Stimulated activated CD4-positive, alpha-beta T cell treated with anti-CD3 and anti-CD28 coated beads, Interleukin-4, amount 100 ng/mL, for 48 hours (primary cell): ENCODE measurements at places on chromosomes 2 and 18.

DNA sequence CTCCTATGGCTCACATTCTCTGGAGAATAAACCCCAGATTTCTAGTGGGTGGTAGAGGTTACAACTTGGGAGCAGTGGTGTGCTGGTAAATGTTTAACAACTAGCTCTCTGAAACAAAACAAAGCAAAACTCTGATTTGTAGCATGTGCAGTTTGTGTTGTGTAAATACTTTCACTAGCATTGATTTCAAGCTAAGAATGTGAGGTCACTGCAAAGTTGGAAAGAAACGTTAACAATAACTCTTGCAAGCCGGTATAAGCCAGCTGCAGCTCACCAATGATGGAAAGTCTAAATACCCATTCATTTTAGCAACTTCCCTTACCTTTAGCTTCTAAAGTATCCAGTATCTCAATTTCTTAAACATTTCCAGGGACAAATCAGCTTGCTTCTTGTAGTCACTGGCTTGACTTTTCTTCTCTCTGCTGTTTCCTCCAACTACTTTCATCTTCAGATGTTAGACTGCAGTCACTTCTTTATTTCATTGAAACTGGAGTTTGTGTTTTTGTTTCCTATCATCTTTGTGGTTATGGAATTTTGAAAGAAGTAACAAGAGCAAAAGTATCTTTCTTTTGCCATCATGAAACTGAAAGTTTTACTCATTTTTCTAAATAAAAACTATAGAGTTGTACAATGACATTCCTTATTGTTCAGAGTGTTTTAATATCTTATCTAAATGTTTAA, 140.2 kb downstream of the PLCL1 start:
- no peak for DNase-seq

DNA sequence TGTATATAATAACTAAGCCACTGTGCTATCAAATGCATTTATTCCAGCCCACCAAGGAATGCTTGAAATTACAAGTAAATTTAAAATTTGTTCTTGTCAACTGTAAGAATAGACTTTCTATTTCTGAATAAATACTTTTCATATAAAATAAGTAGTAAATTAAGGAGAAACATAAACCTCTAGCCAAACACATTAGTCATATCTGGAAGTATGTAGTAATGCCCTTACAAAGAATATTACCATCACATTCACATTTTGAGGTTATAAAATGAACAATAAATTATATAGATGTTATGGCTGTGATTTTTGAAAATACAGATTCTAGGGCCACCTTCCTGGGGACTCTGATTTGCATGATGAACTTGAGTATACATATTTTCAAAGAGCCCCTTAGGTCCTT, 54.7 kb downstream of the SERPINB7 start:
- no peak for DNase-seq

- DNase-seq = no peak
Observed at GRCh38 chr18:42937436-42937835, 178.0 kb downstream of the RIT2 start.

DNA sequence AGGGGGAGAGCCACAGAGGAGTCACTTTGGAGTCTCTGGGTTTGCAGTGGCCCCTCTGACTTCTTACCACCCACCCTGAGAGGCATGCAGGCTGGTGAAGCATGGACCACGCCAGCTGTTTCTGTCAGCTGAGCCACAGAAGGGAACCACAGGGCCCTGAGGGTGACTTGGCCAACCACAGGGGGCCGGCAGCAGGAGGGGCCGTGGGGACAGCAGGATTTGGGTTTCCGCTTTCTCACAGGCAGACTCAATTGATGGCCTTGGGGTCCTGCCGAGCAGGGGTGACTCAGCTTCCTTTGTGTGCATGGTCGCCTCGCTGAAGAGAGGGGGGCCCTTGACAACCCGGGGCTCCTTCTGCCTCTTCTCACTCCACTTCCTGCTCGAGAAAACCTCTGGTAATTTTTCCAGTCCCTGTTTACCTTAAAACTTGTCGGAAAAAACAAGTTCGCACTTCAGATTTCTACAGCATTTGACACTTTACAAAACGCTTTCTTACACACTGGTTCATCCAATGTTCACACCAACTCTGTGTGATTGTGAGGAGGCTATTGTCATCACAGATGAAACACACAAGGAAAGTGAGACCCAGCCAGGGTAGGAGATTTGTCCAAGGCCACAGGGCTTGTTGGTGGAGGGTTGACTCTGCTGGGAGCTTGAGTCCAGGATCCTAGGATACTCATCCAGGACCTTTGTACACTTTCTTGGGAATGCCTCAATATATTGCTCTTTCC, 311.2 kb downstream of the LPIN1 start:
- DNase-seq = no peak

- DNase-seq = no peak
Observed at GRCh38 chr18:44602380-44602779, 78.3 kb upstream of the SETBP1 start.

GRCh38 chr2:128941751-128942150, 623.1 kb upstream of the HS6ST1 start:
- DNase-seq = no peak

GRCh38 chr18:54197747-54198411, 26.6 kb downstream of the MBD2 start:
- DNase-seq = no peak
